ENCODE measurements at places on chromosomes 6 and 20.

GRCh38 chr6:14542670-14543366, 425.2 kb downstream of the CD83 start:
- DNase-seq, result peak; percentile 30

DNA sequence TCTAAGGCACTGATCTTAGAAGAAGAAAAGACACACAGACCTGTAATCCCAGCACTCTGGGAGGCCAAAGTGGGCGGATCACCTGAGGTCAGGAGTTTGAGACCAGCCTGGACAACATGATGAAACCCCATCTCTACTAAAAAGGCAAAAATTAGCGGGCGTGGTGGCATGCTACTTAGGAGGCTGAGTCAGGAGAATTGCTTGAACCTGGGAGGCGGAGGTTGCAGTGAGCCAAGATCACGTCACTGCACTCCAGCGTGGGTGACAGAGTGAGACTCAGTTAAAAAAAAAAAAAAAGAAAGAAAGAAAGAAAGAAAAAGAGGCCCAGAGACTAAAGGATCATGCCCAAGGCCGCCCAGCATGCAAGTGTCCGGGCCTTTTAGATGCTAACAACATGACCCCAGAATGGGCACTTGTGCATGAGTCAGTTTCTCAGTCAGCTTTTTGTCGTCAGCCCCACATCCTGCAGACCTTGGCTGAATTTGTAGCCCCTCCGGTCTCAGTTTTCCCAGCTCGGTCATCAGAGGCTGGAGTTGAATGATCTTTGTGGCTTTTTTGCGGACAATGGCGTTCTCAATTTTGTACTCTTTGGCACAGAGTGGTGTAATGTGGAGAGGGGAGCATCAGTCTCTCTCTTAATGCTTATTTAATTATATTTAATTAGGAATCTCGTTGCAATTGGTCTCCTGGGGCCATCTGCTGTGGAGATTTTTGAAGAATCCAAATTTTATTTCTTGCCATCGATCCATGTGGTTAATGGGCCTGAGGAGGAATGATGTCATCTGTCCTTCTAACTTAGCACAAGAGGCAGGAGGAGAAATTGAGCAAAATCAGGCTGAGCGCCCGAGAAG, 30.6 kb upstream of the APCDD1L start:
- DNase-seq, result no peak

DNA sequence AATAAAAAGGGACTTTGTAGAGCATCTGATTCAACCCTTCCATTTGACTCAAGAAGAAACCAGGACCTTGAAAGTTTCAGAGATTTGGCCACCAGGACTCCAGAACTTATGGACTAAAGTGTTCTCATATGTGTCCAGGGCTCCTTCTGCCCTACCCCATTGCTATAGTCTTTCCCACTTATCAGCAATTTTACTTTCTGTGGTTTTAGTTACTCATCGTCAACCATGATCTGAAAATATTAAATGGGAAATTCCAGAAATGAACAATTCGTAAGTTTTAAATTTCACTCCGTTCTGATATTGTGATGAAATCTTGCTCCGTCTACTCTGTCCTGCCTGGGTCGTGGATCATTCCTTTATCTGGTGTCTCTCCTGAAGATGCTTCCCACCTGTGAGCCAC, 259.8 kb downstream of the PHACTR1 start:
- no peak for DNase-seq

- no peak for DNase-seq
These were observed 106.1 kb upstream of the AKIRIN2 start for GRCh38 chr6:87808005-87808757.

DNA sequence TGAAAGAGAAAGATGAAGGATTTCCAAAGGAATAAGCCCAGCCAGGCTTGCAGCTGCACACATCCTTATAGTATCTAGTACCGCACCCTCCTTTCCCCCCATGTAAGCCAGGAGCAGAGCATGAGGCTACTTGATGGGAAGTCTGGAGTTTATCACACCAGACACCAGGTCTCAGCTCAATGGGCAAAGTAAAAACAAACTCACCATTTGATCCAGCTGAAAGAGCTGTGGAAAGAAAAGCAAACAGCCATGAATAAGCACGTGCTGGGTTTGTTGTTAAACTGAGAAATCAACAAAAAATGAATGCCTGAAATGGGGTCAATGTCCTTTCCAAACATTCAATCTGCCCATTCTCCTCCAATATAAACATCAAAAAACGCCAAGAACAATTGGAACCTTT, 50.6 kb upstream of the MAP7 start:
- DNase-seq, result no peak

- DNase-seq, result no peak
These were observed 413.5 kb downstream of the SYNE1 start for GRCh38 chr6:152223636-152224035.

DNA sequence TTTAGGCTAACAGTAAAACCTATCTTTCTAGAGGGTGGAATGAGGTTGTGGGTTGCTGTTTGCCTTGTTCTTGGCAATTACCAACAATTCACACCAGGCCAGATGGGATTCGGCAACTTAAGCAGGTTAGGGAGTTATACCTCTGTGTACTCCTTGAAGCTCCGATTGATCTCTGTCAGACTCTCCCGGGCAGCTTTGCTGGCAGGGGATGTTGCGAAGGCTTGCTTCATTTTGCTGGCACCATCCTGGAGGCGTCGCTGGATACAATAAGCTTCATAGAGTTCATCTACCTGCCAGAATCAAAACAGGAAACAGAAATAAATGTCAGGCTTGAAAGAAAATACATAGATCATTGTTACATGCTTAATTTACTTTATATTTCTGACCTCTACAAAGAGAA, 66.4 kb upstream of the ARMH2 start:
- no peak for DNase-seq

DNA sequence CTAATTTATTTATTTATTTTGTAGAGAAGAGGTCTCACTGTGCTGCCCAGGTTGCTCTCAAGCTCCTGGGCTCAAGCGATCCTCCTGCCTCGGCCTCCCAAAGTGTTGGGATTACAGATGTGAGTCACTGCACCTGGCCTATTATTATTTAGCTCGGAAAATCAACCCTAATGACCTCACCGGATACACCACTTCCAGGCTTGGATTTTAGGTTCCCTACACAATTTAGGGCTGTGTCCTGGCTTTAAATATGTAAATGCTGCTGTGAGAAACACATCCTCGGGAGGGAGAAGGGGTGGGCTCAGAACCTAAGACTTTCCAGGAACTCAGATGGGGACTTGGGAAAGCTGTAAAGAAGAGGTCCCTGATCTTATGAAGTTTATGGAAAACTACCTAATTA, 51.0 kb upstream of the SLC32A1 start:
- no peak for DNase-seq

DNA sequence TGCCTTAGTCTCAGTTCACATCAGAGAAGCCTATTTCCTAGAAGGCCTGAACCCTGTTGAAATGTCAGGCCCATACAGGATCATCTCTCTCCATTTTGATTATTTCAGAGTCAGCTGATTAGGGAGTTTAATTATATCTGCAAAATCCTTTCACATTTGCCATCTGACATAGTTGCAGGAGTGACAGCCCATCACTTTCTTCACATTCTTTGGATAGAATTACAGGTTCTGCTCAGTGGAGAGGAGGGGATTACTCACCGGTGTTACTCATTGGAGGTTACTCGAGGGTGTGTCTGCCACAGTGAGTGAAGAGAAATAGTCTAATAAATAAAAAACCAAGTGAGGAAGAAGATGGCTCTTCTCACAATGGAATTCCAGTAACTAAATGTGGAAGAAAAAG, 216.8 kb downstream of the TMEM242 start:
- no peak for DNase-seq

- no peak for DNase-seq
These were observed 9.0 kb downstream of the UQCC2 start for GRCh38 chr6:33702345-33702977.

DNA sequence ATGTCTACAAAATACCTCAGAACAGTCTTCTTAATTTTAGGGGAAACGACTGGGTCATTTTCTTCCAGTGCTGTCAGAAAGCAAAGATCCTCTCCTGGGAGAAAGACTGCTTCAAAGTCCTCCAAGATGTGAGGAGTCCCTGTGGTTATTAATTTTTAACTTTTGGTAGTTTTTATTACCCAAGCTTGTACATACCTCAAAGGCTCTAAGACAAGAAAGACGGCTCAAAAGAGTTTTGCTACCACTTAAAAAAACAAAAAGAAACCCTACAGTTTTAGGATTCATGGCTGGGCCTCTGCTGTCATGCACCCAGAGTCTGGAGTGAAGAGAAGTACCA, 56.1 kb upstream of the APCDD1L start:
- DNase-seq, result no peak

Data from caudate nucleus (tissue), 63 donors.